Posterior cingulate gyrus (tissue), 11 donors: ENCODE measurements at places on chromosomes 2 and 18.
A peak's percentile ranks its signal among the peaks of the same experiment; 100 is the strongest.

DNA sequence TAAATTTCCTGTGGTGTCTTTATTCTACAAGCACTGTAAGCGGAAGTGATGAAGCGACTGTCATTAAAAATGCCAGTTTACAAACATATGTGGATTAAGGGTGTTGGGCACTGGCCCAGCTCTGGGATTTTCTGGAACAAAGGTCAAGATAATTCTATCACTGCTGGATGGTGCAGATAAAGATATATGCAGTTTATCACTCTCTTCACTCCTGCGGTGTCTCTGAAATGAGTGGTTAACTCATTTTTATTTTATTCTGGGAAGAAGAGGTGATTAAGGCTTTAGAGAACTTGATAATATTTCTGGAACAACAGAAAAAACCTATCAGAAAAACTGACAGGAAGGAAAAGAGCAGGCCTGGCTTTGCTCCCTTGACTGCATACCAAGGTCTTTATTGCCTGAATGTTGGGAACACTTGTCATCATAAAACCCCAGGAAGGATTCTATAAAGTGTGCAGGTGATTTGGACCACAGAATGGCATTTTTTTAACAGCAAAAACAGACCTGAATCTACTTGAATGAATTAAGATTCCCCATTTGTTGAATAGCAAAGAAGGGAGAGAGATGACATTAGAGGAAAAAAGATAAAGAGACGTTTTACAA is 32.4 kb downstream of the ABCB11 start:
- DNase-seq: no peak

DNA sequence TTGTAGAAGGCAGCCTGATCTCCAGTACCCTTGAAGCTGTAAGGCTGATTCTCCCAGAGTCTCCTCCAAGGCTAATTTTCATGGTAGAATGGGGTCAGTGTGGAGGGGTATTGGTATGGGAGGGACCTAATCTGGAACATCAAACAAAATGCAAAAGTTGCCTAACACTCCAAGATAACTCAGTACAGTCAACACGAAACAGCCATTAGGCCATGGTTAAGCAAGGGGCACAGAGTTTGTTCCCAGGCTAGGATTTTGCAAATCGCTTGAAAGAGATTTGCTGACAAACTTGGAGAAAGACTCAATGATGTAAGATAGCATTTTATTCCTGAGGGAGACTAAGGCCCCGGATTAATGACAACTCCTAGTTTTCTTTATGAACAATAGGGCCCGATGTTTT is 5.4 kb downstream of the PID1 start:
- no peak for DNase-seq

DNA sequence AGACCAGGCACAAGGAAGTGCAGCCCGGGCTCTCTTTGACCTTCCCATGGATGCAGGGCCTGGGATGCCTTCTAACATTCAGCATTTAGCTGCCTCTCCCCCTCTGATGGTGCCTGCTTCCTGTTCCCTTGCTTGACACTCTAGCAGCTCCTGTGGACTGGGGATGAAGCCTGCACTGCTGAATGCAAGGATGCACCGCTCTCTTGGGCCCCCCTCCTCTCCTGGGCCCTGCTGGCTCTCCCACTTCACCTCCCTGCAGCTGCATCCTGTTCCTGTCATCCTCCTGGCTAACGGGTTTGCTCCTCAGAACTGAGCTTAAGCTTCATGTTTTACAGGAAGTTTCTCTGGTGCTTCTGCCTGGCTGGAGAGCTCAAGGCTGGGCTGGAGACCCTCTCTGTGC is 254.1 kb downstream of the TSN start:
- DNase-seq: no peak

- DNase-seq: no peak
These were observed 49.8 kb downstream of the FBLN7 start for GRCh38 chr2:112187805-112188596.

GRCh38 chr18:7577706-7578105 is 10.6 kb downstream of the PTPRM start:
- DNase-seq: no peak

DNA sequence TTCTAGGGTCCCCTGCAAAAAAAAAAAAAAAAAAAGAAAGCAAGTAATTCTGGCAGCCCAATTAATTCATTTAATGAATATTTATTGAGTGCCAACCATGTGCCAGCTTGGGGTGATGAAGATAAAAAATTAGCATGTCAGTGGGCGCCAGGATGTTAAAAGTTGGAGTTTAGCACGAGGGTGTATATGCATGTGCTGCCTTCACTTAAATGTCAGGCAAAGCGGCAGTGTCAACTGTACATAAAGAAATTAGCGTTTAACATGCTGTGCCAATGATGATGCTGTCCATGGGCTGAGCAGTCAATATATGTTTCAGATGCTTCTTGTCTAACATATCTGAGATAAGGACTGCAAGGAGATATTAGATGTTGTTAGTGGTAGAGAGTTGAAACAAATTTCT is 49.5 kb downstream of the ASAP2 start:
- no peak for DNase-seq

DNA sequence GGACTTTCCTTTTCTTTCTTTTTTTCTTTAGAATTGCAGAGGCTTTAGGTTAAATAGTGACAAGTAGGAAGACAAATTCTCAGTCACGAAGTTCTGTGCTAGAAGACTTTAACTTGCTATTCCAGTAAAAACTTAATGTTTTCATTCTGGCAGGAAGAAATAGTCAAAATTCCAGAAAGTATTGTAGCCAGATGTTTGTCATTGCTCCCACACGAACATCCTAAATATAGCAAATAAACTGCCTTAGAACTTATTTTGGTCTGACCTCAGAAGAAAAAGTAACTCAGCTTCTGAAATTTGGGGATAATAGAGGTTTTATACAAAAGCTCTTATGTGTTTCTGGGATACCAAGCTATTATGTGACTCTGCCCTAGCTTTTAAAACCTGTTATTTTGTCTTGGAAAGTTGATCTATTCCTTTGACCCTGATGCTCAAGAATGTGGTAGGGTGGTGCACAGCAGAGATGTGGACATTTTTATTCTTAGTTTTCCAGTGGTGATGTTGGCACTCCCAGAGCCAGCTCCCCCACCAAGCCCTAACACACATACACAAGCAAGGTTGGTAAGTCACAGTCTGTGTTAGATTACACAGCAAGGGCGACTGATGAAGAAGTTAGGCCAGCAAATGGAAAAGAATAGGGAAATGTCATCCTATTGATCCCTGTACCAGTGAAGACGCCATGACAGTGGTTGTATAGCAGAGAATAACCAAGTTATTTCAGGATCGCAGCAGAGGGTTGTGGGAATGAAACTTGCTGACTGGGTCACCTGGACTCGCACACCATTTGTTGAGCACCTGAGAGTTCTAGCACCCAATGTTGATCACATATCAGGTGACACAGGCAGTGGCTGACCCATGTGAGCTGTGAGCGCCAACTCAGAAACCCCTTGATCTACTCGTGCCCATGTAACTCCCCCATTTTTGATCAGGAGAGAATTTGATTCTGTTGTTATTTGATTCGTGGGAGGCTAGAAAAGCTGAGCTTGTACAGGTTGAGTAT is 23.7 kb downstream of the FARP2 start:
- DNase-seq: no peak

GRCh38 chr2:44136252-44136651 is 32.4 kb upstream of the PPM1B start:
- no peak for DNase-seq

DNA sequence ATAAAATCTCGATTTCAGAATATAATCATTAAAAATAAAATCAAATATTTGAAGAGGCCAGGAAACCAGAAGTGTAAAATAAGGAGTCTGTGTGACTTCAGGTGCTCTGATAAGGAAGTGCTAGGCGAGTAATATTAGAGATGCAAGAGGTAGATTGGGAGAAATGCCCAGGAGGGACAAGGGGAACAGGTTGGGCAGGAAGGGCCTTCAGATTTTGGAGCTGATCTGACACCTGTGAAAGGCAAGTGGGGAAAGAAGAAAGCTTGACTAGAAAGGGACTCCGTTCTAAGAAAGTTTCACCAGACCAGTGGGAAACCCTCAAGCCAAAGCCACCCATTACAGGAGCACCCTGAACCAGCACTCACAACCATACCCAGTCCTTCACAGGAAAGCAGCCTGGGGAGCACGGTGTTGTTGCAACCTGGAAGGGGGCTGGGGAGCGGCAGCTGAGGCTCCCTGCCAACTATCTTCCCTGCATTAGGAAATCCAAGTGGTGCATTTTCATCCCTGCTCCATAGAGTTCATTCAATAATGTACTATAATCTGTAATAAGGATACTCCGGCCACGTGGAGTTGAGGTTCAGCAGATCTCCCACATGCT is 57.5 kb upstream of the GREB1L start:
- DNase-seq: no peak

DNA sequence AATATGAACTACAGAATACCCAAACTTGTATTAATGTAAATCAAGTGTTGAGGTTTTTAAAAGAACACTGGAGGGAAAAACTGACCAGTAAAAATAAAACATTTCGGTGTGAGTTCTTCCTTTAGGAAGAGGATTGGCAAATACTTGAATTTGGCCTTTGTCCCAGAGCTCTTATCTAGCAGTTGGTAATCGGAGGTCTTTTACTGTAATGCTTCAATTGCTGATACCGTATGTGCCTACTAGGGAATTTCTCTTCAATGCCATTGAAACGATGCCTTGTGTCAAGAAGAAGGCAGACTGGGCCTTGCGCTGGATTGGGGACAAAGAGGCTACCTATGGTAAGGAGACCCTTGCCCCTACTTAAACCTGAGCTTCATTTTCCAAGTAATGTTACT is 4.1 kb downstream of the RRM2 start:
- DNase-seq: no peak

- no peak for DNase-seq
These were observed 452.7 kb upstream of the KLHL29 start for GRCh38 chr2:22932288-22932687.

GRCh38 chr2:23220513-23221094 is 164.4 kb upstream of the KLHL29 start:
- DNase-seq: no peak

- DNase-seq: no peak
These were observed 268.8 kb downstream of the ARHGAP15 start for GRCh38 chr2:143397884-143398614.

DNA sequence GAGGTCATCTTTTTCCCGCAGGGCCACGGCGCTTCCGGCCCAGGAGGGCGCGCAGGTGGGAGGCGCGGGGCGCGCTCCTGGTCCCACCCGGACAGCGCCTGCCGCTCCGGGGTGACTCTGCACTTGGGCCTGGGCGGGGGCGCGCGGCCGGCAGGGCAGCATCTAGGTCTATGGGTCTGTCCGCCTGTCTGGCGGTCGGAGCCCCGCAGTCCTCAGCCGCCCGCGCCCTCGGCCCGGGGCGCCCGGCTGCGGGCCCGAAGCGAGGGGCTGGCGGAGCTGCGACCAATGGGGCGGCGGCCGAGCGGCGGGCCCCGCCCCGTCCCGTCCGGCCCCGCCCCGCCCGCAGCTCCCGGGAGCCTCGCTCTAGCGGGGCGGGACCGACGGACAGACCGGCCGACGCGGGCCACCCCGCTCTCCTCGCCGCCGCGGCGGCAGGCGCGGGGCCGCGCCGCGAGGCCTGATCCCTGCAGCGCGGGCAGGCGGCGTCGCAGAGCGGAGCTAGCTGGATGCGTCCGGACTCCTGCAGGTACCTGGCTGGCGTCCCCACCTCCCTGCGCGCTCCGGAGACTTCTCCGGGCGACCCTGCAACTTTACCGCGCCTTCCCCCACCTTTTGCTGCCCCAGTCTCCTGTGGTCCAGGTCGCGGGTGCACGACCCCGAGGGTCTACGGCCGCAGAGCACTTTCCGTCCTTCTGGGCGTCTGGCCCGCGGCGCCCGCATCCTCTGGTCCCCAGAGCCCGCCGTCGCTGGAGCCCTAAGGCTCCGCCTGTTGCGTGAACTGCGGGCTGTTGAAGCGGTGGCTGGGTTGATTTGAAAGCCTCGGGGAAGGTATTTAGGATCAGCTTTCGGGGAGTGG is at the start of gene KCNS3:
KCNS3 (plus strand) TSS at position 387 of the 856 bp plus-strand sequence. CDS start 52,342 bp downstream, outside the sequence.
- DNase-seq: no peak

DNA sequence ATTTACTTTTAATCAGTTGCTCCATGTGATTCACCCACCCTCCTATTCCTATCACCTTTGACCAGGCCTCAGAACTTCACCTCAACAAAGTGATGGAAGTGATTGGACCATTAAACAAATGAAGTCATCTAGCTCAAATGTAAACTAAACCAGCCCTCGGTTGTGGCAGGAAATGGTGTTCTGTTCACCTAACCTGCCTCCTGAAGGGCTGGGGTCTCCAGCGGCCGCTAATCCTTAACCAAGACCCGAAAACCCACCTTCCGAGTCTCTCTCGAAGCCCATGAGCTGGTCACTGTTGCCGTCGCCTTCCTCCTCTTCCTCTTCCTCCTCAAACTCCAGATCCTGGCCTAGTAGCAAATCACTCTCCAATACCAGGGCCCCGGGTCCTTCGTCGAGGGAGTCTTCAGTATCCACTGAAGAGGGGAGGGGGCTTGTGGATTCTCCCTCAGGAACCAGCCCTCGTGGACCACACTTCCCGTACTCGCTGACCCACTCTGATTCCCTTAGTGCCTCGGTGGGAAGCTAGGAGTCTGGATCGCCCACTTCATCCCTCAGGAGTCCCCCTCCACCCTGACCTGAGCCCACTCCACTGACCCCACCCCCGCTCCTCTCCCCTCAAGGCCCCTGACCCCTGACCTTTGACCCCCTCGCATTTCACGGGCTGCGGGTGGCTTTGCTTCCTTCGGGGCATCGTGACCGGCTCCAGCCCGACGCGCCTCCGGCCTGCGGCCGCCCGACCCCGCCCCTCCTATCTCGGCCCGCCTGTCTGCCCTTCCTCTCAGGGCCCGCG is 503 bp downstream of the ZNF513 start:
- DNase-seq: peak; percentile 89

DNA sequence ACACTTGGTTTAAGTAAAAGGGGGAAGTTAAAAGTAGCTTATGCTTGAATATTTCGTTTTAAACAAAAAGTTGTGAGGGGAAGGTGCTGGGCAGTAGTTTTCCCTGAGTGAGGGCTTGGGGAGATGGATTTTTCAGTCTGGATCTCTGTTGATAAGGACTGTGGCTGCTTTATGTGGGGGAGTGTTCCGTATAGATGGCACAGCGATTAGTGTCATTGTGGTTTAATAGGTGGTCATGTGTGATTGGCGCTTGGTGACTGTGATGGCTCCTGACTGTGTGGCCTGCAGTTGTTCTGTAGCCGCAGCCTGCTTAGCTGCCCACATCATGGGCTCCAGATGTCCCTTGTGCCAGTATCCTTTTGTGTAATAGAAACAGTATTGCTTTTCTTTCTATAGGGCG is 156.2 kb downstream of the WDSUB1 start:
- no peak for DNase-seq

DNA sequence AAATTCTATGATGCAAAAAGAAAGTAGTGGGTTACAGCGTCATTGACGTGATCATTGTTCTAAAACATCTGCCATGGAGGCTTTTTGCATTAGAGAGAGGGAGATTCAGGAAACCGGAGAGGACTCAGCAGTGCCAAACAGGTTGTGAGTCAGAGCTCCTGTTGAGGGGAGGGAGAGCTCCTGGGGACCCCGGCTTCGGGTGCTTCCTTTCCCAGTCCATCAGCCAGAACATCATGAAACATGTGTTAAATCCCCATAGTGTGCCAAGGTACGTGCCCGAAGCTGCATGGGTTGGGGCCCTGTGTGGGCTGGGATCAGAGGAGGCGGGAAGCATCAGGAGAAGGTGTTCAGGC is 791 bp upstream of the CYRIA start:
- DNase-seq: no peak

GRCh38 chr2:219423652-219424377 is 5.6 kb downstream of the DES start:
- DNase-seq: peak; percentile 83
